Hematopoietic multipotent progenitor cell (in vitro differentiated cells): ENCODE measurements at places on chromosomes 5 and 9.

GRCh38 chr5:27008604-27009539, 29.5 kb downstream of the CDH9 start:
- no peak for DNase-seq

- no peak for DNase-seq
Measured at GRCh38 chr5:108143581-108143980, 238.3 kb downstream of the FBXL17 start.

- no peak for DNase-seq
Measured at GRCh38 chr9:16846367-16846766, 24.1 kb downstream of the BNC2 start.

- no peak for DNase-seq
Measured at GRCh38 chr9:37187292-37187691, 66.9 kb downstream of the ZCCHC7 start.

- no peak for DNase-seq
Measured at GRCh38 chr5:113246361-113246870, 188.4 kb downstream of the TSSK1B start.
